ENCODE measurements at places on chromosomes 3 and 15.

DNA sequence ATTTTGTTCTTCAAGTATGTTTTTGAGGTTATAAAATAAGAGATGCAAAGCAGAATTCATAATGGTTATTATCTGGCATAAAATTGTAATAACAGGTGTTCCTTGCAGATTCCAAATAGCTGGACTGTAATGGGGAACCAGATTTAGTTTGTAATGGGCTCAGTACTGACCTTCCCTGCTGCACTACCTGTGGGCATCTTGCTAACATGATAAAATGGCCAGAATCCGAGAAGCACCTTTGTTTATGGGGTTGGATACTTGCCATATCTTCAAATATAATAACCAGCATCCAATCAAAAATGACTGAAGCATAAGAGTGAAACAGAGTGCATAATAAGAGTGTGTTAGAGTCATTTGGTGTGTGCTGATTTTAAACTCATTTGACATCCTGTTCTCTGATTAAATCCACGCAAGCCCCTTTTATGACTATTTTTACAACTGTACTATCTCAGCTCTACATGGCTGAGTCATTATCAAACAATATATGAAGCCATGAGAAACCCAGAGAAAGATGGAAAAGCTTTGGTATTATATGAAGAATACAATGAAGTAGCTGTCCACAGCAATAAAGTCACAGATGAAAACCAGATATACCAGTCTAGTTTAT is 292.4 kb downstream of the CNTN4 start:
- H3K27ac ChIP-seq = no peak overlapping the region
- no peak for DNase-seq
- H3K36me3 ChIP-seq = no peaks in the 10 kb centered on the region
- no peak overlapping the region for H3K4me3 ChIP-seq
- H3K4me1 ChIP-seq = no peaks in the 10 kb centered on the region
- H3K27me3 ChIP-seq = no peaks in the 10 kb centered on the region

GRCh38 chr15:99454941-99455788 is 110.6 kb upstream of the MEF2A start:
- no peak overlapping the region for H3K4me3 ChIP-seq
- no peaks in the 10 kb centered on the region for H3K4me1 ChIP-seq
- H3K36me3 ChIP-seq = no peaks in the 10 kb centered on the region
- no peaks in the 10 kb centered on the region for H3K27me3 ChIP-seq

GRCh38 chr15:85974348-85974705 is 105.3 kb upstream of the AGBL1 start:
- H3K27me3 ChIP-seq = peaks cover 3% of the 10 kb centered on the region
- DNase-seq = no peak
- no peaks in the 10 kb centered on the region for H3K4me1 ChIP-seq
- H3K27ac ChIP-seq = no peak overlapping the region

DNA sequence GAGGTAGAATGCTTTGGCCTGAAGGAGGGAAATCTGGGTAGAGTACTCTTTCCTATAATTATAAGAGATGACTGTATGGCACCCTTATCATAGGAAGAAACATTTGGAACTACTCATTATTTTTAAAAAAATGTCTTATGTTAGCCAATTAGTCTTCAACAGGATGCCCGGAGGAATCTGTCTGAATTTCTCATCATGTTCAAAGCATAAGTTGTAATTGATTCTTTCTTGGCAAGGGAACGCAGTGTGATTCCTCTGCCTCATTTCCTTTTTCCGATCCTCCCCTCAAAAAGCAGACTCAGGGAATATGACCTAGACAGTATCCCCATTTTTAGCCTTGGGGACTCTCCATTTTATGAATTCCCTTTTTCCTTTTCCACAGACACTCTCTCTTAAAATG is 165.1 kb downstream of the IL5RA start:
- no peak for DNase-seq
- H3K4me3 ChIP-seq = no peak overlapping the region
- no peaks in the 10 kb centered on the region for H3K27me3 ChIP-seq
- H3K36me3 ChIP-seq = no peaks in the 10 kb centered on the region
- H3K27ac ChIP-seq = no peak overlapping the region
- no peaks in the 10 kb centered on the region for H3K4me1 ChIP-seq

- no peak overlapping the region for H3K4me3 ChIP-seq
- no peaks in the 10 kb centered on the region for H3K4me1 ChIP-seq
- no peak overlapping the region for H3K27ac ChIP-seq
- no peak for DNase-seq
These were observed 882.8 kb downstream of the NAALADL2 start for GRCh38 chr3:175741951-175742350.

DNA sequence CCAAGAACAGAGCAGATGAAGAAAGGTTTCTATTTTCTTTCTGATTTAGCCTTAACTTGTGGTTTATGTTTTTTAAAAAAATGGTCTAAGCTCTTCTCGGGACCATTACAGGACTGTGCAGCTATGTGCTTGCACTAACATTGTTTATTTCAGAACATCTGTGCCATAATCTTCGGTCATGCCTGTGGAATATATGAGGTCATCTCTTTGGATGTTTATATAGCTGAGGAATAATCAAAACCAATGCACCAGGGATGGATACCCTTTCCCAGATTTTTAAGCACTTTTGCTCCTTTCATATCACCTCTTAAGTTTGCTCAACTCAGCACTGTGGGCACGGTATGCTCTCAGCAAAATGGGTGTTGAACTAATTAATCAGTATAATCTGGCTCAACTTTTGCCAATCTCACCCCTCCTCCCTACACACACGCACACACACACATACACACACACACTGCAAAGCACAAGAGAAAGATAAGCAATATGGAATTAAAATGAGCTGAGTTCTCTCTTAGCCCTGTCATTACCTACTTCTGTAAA is 268.5 kb upstream of the TMC3 start:
- H3K4me3 ChIP-seq = no peak overlapping the region
- no peak overlapping the region for H3K27ac ChIP-seq
- H3K36me3 ChIP-seq = no peaks in the 10 kb centered on the region
- no peaks in the 10 kb centered on the region for H3K4me1 ChIP-seq
- H3K27me3 ChIP-seq = no peaks in the 10 kb centered on the region
- DNase-seq = no peak

DNA sequence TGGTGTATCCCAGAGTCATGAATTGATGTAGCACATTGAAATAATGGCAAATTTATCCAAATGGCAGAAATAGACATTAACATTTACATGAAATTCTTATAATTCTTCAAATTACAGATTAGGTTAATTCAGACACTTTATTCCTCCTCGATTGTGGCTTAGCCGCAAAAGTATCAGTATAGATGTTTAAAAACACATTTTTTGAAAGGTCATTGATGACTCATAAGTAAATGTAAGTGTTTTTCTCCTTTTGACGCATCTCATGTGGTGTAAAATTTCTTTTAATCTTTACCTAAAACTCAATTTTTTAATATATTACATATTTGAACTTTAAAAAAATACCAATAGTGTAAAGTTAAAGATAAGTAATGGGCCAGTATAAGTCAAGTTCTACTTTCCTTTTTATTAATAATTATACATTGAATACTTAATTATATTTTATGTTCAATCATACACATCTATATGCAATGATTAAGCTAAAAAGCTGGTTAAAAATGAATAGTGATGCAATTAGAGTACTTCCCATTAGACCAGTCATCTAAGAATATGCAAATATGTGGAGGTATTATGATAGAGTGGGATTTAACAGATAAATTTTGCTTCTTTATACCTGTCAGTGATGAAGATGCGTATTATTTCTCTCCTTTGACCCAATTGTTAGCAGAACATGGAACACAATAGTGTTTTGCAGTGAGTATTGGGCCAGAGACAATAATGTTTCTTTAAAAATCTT is 678.1 kb upstream of the DPPA4 start:
- H3K36me3 ChIP-seq = no peaks in the 10 kb centered on the region
- H3K4me1 ChIP-seq = peaks cover 12% of the 10 kb centered on the region
- peak overlapping the region; percentile 14 for H3K27ac ChIP-seq
- H3K27me3 ChIP-seq = no peaks in the 10 kb centered on the region

DNA sequence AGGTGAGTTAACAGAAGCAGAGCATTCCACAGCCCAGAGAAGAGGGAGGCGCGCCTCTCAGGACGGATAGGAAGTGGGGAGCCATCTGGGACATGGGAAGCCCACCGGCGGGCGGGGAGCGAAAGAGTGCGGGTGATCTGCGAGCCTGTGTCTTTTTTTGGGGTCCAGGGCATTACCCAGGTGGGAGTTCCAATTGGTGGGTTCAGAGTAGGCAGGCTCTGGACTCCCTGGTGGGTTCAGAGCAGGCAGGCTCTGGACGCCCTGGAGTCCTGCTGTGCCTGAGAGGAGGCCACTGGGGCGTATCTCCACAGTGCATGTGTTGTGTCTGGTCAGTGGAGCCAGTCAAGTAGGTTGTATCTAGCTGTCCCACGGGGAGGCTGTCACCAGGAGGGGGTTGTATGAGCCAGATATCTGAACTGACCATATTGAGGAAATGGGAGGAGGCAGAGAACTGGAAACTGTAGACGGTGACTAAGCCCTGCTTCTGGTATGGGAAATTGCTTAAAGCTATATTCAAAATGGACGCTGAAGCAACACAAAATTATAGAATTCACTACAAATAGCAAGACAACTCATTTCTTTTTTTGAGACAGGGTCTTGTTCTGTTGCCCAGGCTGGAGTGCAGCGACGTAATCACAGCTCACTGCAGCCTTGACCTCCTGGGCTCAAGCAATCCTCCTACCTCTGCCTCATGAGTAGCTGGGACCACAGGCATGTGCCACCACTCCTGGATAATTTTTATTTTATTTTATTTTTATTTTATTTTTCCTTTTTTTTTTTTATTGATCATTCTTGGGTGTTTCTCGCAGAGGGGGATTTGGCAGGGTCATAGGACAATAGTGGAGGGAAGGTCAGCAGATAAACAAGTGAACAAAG is 34.5 kb upstream of the CHST2 start:
- H3K36me3 ChIP-seq = no peaks in the 10 kb centered on the region
- no peak overlapping the region for H3K4me3 ChIP-seq
- no peak overlapping the region for H3K27ac ChIP-seq

DNA sequence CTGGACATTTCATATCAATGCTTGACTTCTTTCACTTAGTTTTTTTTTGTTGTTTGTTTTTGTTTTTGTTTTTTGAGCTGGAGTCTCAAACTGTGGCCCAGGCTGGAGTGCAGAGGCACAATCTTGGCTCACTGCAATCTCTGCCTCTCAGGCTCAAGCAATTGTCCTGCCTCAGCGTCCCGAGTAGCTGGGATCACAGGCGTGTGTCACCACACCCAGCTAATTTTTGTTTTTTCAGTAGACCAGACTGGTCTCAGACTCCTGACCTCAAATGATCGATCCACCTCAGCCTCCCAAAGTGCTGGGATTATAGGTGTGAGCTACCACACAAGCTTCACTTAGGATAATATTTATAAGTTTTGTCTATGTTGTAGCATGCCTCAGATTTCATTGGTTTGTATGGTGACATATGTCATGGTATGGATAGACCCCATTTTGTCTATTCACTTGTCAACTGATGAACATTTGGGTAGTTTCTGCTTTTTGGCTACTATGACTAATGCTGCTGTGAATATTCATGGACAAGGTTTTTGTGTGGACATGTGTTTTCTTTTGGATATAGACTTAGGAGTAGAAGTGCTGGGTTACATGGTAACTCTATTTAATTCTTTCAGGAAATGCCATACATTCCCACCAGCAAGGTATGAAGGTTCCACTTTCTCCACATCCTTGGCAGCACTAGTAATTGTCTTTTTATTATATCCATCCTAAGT is 6.8 kb upstream of the PRR23E start:
- no peaks in the 10 kb centered on the region for H3K4me1 ChIP-seq
- H3K4me3 ChIP-seq = no peak overlapping the region
- DNase-seq = no peak
- no peaks in the 10 kb centered on the region for H3K36me3 ChIP-seq

All from CD4-positive, CD25-positive, alpha-beta regulatory T cell (primary cell).